AG20443 (cell line): ENCODE measurements at places on chromosomes 5 and 9.
A peak's percentile ranks its signal among the peaks of the same experiment; 100 is the strongest.

DNA sequence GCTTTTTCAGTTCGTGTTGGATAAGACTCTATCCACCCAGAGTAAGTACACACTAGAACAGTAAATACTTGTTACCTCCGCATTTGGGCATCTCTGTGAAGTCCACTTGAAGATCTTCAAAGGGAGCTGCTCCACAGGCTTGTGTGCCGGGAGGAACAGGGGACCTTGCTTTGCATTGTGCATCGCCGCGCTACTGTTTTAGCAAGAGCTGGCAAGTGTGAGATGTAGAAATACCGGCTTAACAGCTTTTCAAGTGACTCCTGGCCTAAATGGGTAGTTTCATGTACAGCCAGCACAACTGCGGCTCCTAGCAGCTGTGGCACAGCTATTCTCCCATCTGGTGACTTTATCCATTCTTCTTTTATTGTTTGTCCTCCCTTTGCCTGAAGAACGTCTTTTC is 8.4 kb upstream of the ZNF354C start:
- no peak for DNase-seq

DNA sequence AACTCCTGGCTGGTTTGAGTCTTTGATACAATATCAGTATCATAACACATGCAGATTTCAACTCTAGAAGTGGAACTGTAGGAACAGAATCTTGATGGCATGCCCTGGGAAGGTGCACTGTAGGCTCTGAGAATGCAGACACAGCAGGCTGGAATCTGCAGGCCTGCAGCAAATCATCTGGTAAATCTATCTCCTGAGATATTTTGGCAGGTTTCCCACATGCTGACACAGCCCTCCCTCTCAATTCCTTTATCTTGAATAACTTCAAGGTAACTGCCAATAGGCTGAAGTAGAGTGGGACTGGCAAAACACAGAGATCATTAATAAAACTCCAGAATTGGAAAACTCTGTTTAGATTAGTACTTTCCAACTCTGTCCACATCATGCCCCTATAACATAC is 177.8 kb upstream of the PCSK5 start:
- DNase-seq, result no peak

GRCh38 chr9:92963831-92964606 is 16.7 kb downstream of the FGD3 start:
- DNase-seq, result no peak

DNA sequence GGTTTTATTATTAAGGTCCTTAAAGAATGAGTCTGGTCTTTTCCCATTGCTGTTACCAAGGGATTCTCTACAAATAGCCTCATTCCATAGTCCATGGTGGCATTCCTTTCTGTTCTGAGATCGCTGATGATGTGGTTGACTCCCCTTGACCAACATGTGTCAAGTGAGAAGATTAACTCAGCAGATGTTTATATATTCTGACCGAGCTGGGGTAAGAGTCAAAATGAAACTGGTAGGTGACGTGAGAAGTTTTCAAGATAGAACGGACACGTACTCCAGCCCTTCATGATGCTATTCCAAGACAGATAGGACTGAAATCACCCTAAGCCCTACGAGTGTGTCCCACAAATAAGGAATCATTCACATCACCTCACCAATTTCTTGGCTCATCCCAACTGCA is 155.5 kb upstream of the WWC1 start:
- DNase-seq, result no peak

DNA sequence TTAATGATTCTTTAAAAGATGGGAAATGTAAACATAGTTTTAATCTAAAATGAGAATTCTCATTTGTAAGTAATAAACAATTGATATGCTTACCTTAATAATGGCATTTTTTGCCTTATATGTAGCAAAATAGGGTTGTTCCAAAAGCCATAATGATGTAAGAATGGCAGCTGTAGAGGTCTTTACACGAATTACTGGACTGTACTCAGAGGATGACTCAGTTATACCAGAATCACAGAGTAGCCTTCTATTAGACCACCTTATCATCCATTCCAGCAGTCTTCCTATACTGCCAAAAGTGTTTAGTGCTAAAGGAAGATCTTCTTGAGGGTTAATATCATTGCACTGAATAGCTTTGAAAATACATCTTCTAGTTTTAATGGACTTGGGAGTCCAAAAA is 66.5 kb downstream of the CPLANE1 start:
- DNase-seq, result no peak

- no peak for DNase-seq
These were observed 27.5 kb downstream of the GABRA6 start for GRCh38 chr5:161713042-161713441.

DNA sequence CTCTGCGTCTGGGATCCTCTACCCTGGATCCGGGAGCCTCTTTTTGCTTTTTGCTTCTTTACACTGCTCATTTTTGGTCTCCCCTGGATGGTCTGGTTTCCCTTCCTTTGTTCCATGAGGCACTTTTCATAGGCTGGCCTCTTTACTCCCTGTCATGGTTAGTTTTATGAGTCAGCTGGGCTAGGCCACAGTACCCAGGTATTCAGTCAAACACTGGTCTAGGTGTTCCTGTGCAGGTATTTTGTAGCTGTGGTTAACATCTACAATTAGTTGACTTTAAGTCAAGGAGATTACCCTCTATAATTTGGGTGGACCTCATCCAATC is 17.5 kb downstream of the ANKRD33B start:
- DNase-seq, result no peak

GRCh38 chr5:134132372-134133187 is 18.1 kb downstream of the TCF7 start:
- DNase-seq, result no peak

GRCh38 chr5:171907725-171908343 is 98.6 kb downstream of the FBXW11 start:
- peak; percentile 56 for DNase-seq

GRCh38 chr9:125544484-125544883 is 162.5 kb downstream of the MAPKAP1 start:
- DNase-seq, result no peak

DNA sequence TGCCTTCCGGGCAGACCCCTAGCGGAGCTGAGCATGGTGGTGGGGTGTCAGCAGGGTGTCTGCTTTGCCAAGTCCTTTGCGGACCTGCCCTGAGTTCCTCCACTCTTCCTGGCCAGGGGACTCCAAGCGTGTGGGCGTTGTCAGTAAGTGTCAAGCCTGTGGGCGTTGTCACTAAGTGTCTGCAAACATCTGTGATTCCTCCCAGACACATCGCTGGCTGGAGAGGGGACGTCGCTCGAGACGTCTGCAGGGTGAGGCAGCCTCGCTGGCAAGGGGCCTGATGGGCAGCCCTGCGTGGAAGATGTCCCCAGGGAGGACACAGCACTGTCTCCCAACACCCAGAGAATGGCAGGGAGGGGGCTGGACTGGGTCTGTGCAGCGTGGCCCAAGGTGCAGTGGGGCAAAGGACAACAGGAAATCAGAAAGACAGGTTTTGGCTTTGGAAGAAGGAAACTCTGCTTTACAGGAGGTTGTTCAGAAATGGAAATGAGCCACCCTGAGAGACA is 28.8 kb downstream of the ADAMTSL2 start:
- DNase-seq, result peak; percentile 52

DNA sequence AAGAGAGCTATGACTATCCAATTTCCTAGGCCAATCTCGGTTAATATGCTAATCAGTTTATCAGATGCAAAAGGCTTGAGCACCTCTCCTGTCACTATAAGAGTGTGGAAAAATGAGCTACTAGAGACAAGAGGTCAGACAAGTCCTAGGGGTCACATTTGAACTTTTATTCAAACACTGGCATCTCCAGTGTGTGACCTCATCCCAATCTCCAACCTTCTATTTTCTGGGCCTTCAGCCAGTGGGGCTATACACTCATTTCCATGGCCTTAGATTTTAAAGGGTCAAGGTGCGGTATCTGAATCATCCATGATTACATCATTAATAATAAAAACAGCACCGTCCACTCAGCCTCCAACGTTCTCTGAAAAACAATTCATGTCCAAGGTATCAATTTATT is 139.6 kb upstream of the LRRTM2 start:
- peak; percentile 55 for DNase-seq

GRCh38 chr5:144017631-144018030 is 152.8 kb downstream of the YIPF5 start:
- no peak for DNase-seq

- no peak for DNase-seq
These were observed 1.1 kb upstream of the IL13 start for GRCh38 chr5:132656774-132657355.

- no peak for DNase-seq
These were observed 326.7 kb downstream of the PIK3R1 start for GRCh38 chr5:68542207-68542606.

- DNase-seq, result peak; percentile 75
These were observed 36.3 kb downstream of the ERGIC1 start for GRCh38 chr5:172870291-172870714.

GRCh38 chr9:84343111-84343521 is 2.6 kb upstream of the SLC28A3 start:
- DNase-seq, result peak; percentile 32

GRCh38 chr5:153641183-153641688 is 150.8 kb downstream of the GRIA1 start:
- DNase-seq, result no peak

GRCh38 chr9:119284118-119284517 is 85.1 kb downstream of the BRINP1 start:
- peak; percentile 18 for DNase-seq
